Mucosa of gallbladder (tissue), 1 donor: ENCODE measurements at places on chromosomes 3 and 15. TPM values are rescaled to one million over a fixed set of nuclear protein-coding genes. Genes with fewer than 3 reads are reported as not detected.
A peak's percentile ranks its signal among the peaks of the same experiment; 100 is the strongest.

DNA sequence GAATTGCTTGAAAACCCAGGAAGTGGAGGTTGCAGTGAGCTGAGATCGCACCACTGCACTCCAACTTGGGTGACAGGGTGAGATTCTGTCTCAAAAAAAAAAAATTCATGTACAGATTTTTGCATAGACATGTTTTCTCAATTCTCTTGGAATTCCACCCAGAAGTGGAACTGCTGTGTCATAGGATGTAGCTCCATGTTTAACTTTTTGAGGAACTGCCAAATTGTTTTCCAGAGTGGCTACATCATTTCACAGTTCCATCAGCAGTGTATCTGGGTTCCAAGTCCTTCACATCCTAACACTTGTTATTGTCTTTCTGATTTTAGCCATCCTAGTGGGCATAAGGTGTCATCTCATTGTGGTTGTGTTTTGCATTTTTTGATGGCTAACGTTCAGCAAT lies 9.9 kb downstream of the CAPN7 start:
- DNase-seq, result no peak

GRCh38 chr3:12405432-12406272 lies 78.6 kb upstream of the TSEN2 start:
- peak; percentile 95 for DNase-seq

GRCh38 chr15:55241891-55242290 lies 45.1 kb upstream of the RSL24D1 start:
- no peak for DNase-seq

- no peak for DNase-seq
Observed at GRCh38 chr15:69526081-69527061, 73.8 kb downstream of the RPLP1 start.

GRCh38 chr15:41513506-41514227 lies at the start of gene LTK:
Gene LTK, minus strand, starts transcription at chr15:41513827. Its CDS starts 118 bp downstream, at chr15:41513709.
- no peak for DNase-seq

CELSR3 gene
- 0.75 TPM for total RNA-seq

PPP1R14D gene
- 23.4 TPM for total RNA-seq

- no peak for DNase-seq
Observed at GRCh38 chr3:10975695-10976234, 16.8 kb upstream of the SLC6A1 start.

DNA sequence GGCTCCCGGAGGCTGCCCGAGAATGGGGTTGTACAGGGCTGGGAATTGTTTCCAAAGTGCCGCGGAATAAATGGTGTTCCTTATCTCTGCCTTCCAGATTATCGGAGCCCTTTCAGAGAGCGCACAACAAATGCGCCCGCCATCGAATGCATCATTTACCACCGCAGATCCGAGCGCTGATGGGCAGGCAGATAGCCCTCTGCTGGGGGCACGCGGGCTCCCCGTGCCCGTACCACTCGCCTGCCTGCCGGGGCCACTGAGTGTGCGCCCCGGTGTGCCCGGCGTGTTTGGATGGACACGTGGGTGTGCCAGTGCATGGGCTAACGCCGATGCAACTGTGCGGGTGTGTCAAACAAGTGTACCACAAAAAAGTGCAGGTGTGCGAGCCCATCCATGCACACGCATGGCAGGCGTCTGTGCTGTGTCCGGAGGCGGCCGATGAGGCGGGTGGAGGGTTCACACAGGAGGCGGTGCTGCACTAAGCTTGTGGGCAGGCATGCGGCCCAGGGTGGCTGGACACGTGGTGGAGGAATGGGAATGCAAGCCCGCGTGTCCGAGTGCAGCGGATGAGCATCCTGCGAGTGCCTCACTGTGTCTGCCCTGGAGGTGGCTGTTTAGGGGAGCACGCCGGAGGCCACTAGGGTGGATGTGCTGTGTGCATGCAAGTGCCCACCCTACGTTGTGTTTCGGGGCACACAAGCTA lies 3.8 kb upstream of the GATA2 start:
- no peak for DNase-seq

C3orf33 gene
- 4.1 TPM for total RNA-seq

- DNase-seq, result no peak
Observed at GRCh38 chr15:47388299-47388698, 329.0 kb upstream of the SEMA6D start.

- no peak for DNase-seq
Observed at GRCh38 chr15:89749951-89750559, 994 bp downstream of the MESP1 start.

CASR gene
- total RNA-seq, result 54.0 TPM

MPI gene
- 46.0 TPM for total RNA-seq

GRCh38 chr3:3821777-3822176 lies 22.5 kb downstream of the LRRN1 start:
- DNase-seq, result no peak

- no peak for DNase-seq
Observed at GRCh38 chr3:52502001-52502400, 6.9 kb downstream of the STAB1 start.

HYKK gene
- 5.9 TPM for total RNA-seq

DNA sequence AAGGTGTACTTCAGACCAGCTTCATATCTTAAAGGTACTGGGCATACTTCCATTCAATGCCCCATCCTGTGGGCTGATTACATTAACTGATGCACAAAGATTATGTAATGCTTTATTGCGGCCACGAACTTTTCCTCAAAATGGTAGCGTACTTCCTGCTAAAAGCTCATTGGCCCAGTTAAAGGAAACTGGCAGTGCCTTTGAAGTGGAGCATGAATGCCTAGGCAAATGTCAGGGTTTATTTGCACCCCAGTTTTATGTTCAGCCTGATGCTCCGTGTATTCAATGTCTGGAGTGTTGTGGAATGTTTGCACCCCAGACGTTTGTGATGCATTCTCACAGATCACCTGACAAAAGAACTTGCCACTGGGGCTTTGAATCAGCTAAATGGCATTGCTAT lies 3.4 kb downstream of the SKIL start:
- no peak for DNase-seq

- DNase-seq, result no peak
Observed at GRCh38 chr3:23659274-23659673, 146.5 kb upstream of the UBE2E1 start.

PLCH1 gene
- total RNA-seq, result 8.0 TPM

DNA sequence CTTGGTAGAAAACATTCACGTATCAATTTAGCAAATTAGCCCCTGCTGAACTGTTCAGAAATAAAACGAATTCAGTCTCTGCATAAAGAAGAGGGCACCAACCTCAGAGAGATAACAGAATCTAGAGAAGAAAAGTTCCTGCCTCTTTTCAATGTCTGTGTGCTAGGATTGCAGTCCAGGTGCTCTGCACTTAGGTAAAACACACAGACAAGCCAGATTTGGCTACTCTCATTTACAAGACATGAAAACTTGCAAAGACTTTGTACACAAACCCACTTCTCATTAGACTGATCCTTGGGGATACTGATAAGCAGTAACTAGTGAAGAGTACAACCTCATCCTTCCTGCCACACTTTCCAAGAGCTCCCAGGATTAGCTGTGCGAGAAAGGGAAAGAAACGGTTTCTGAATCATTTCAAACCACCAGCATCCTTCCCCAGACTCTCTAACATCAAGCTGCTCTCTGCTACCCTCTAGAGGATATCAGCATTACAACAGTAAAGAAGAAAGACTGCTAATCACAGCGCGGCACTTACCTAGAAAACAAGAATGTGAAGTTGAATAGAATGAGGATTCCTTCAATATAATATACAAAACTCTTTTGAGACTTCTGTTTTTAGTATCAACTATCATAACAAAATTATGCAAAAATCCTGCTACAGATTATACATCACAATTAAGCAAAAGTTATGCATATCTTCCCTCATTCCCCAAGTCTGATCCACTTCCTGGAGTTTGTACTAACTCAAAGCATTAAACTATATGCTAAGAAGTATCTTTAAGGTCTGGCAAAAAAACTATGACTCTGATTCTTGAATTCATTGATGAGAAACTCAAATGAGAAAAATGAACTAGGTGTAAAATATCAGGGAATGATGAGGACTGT lies 306.4 kb downstream of the MAGI1 start:
- DNase-seq, result peak; percentile 12

DNA sequence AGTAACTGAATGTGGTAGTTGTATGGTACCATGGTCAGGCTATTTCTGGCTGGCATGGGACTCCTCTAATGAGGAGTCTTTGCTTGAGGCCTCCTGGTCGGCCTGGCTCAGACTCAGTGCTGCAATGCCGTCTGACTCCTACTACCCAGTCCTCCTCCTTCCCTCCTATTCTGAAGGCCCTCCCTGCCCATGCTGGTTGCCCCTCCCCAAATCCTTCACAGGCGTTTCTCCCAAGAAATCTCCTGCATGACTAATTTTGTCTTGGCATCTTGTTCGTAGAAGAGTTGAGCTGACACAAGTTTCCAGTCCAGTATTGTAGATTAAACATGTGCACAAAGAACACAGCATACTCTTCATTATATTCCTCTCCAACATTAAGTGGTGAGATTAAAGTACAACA lies 115.5 kb downstream of the NFKBIZ start:
- no peak for DNase-seq

DNA sequence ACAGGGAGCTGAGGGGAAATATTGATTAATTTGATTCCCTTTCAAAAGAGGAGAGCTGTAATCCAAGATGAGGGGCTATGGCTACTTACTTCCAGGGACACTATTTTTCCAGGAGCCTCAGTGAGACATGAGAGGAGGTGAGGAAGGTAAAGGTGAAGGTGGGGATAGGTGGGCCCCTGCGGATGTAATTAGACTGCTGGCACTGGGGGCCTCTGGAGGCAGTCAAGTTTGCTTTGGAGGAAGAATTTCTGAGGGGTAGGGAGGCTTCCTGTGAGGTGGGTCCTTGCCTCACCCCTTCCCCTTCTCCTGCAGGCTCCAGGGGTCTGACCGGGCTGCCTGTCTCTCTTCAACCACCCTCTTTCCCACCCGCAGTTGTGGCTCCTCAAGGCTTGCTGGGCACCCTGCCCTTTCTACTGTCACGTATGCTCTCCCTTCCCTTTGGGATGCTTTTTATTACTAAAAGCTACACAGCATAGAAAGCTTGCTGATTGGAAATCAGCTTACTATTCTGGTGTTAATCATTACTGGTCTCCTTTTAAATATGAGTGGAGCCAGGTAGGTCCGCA lies 22.5 kb downstream of the GASK1A start:
- no peak for DNase-seq

DNA sequence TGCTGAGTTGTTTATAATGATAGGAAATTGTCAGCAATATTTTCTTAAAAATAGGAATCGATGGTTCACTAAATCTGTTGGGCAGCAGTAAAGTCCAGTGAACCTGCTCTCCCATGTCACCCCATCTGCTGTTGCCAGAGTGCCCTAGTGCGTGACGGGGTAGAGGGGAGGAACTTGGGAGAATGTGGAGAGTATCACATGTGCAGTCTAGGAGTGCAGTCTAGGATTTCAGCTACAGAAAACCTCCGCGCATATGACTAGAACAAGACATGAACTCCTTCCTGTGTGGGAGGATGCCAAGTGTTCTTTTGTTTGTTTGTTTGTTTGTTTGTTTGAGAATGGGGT lies 74.6 kb upstream of the ACAD9 start:
- no peak for DNase-seq

DNA sequence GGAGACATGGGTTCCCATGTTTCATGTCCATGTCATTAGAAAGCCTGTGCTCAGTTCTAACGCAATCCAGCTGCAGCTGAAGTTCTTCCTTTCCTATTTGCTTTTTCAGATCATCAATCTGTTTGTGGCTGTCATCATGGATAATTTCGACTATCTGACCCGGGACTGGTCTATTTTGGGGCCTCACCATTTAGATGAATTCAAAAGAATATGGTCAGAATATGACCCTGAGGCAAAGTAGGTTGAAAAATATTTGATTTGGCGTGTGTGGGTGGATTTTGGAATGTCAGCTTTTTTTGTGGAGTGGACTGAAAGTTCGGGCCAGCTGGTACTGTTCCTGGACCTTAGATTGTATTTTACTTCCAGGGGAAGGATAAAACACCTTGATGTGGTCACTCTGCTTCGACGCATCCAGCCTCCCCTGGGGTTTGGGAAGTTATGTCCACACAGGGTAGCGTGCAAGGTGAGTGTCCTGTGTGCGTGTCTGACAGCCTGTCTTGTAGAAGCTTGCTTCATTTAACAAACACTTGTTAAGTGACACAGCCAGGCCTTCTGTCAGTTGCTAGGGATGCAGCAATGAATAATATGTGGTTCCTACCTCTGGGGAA lies 69.6 kb downstream of the CHDH start:
- DNase-seq, result no peak

IQCH gene
- 2.1 TPM for total RNA-seq

MYO5C gene
- 40.1 TPM for total RNA-seq

GRCh38 chr3:8341821-8342247 lies 159.8 kb upstream of the LMCD1 start:
- no peak for DNase-seq

GRCh38 chr3:42581709-42582473 lies at the start of gene SEC22C:
Gene SEC22C, minus strand, starts transcription at chr3:42581967. Its CDS starts 12,921 bp downstream, at chr3:42569046.
- peak; percentile 95 for DNase-seq

NANOGP8 gene
- total RNA-seq, result 0.46 TPM

BTLA gene
- 0.81 TPM for total RNA-seq

GRCh38 chr3:24673596-24673995 lies 178.9 kb upstream of the THRB start:
- DNase-seq, result no peak

- no peak for DNase-seq
Observed at GRCh38 chr3:43727930-43728329, 37.2 kb downstream of the ABHD5 start.

ADGRG7 gene
- total RNA-seq, result 2.0 TPM

TMCO5A gene
- 0.14 TPM for total RNA-seq

- DNase-seq, result no peak
Observed at GRCh38 chr15:85741021-85741421, 53.7 kb downstream of the KLHL25 start.

DNA sequence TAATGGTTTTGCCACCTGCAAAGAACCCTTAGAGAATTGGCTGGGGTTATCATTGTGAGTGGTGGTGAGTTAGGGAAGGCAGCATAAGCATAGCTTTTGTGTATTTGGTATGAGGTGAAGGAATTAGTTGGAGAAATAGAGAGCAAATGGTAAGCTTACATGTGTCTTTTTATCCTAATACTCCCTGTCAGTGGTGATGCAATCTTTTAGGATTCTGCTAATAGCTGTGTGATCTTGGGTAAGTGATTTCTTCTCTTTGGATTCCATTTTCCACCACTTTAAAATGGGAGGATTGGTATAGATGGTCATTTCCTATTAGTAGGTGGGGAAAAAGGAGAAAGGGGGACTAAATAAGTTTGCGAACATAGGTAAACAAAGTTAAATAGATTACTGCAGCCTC lies 30.9 kb downstream of the PIAS1 start:
- DNase-seq, result no peak

- DNase-seq, result no peak
Observed at GRCh38 chr3:158702815-158703481, 29.3 kb downstream of the RARRES1 start.

SUSD5 gene
- 7.8 TPM for total RNA-seq

SERPINI2 gene
- total RNA-seq, result 0.23 TPM

DNA sequence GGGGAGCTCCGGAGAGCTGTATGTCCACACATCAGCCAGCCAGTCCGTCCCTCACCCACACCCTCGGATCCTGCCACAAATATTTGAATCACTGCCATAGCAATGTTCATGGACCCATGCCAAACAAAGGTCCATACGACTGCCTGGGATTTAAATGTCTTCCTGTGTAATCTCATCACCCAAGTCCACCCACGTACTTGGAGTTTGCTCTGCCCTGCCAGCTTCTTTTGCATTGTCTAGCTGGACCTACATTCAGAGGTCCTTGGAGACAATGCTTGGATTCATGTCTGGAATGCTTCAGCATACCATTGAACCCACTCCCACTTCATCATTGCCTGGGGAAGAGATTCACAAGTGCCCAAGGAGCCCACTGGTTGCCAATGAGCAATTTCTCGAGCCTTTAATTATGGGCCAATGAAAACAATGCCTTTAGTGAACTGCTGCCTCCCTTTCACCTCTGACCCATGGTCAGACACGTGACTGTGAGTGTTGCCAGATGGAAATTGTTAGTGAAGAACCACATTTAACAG lies 90.4 kb upstream of the PHLDB2 start:
- DNase-seq, result peak; percentile 27

HDDC3 gene
- 20.9 TPM for total RNA-seq

CPEB1 gene
- 4.8 TPM for total RNA-seq

VPS8 gene
- 48.3 TPM for total RNA-seq
